CD4-positive, alpha-beta T cell treated with Interleukin-12 subunit alpha and Interleukin-12 subunit beta, for 1 hour (primary cell): ENCODE measurements at places on chromosomes 3 and 15.

GRCh38 chr15:90552162-90552928 lies 22.6 kb downstream of the CRTC3 start:
- DNase-seq, result no peak

DNA sequence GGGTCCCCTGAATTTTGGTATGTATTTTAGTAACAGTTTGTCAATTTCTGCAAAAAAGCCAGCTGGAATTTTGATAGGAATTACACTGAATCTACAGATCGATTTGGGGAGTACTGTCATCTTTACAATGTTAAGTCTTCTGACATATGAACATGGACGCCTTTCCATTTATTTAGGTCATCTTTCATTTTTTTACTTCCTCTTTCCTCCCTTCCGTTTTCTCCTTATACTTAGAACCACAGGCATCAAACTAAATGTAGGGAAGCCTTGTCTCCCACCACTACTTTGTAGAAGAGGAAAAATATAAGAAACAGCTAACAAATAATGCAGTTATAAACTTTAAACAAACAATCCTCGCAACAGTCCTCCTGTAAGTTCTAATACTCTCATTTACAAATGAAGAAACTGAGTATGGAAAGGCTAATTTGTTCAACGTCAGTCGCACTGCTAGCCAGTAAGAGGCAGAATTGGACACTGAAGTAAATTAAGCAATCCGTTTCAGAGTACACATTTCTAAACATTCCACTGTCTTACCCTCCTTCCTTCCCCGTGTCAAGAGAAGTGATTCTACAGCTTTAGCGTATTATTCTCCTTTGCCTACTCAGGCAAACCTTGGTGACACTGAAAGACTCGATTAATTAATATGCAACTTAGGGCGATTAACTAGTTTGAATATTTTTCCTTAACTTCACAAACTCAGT lies 25.6 kb downstream of the RHOA start:
- no peak for DNase-seq

DNA sequence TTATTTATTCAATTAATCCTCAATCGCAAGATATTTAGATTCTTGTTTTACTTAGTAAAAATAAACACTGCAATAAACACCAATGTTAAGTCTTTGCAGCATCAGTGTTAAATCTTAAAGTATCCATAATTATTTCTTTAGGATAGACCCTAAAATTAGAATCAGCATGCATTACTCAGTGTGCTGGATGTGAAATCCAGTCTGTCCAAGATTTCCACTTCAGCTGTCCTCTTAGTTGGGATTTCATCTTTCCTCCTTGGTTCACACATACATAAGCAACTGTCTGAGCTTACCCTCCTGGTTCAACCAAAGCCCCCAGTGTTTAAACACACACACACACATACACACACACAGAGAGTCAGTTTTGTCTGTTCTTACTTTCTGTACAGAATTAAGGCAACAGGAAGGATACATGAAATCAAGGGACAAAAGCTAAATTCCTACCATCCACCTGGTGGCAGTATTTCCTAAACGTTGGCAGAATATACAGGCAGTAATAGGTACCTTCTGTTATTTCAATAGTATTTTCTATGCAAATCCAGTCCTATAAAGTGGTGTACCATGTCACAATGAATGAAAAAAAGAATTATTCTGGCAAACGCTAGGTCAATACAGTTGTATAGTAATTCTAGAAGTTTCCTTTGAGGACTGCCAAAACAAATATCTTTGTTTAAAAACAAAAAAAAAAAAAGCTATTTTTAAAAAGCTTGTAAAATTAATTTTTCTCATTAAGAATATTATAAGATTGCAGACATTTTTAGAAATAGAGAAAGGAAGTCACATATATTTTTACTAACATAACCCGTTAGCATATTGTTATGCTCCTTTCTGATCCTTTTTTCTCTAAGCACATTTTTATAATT lies 27.3 kb upstream of the DMXL2 start:
- peak; percentile 77 for DNase-seq

DNA sequence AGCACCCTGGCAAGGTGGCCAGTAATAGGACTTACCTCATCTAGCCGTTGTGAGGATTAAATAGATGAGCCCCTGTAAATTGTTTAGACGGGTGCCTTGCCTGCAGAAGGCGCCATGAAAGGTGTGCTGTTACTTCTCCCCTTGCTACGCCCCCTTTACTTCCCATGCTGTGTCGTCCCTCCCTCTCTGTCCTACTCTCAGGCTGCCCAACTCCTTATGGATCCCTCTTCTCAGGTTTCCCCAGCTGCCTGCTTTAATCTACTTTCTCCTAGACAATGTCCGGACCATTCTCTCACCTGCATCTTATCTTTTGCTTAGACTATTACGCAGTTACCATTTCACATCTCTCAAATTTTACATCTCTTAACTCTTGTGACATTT lies 1.7 kb upstream of the FBXW12 start:
- DNase-seq, result no peak

GRCh38 chr15:90362936-90363212 lies 10.8 kb downstream of the ZNF774 start:
- DNase-seq, result no peak

GRCh38 chr3:189286188-189286587 lies 114.4 kb downstream of the TPRG1 start:
- DNase-seq, result no peak

- DNase-seq, result no peak
Observed at GRCh38 chr15:74726774-74727164, 1.4 kb upstream of the CYP1A1 start.

DNA sequence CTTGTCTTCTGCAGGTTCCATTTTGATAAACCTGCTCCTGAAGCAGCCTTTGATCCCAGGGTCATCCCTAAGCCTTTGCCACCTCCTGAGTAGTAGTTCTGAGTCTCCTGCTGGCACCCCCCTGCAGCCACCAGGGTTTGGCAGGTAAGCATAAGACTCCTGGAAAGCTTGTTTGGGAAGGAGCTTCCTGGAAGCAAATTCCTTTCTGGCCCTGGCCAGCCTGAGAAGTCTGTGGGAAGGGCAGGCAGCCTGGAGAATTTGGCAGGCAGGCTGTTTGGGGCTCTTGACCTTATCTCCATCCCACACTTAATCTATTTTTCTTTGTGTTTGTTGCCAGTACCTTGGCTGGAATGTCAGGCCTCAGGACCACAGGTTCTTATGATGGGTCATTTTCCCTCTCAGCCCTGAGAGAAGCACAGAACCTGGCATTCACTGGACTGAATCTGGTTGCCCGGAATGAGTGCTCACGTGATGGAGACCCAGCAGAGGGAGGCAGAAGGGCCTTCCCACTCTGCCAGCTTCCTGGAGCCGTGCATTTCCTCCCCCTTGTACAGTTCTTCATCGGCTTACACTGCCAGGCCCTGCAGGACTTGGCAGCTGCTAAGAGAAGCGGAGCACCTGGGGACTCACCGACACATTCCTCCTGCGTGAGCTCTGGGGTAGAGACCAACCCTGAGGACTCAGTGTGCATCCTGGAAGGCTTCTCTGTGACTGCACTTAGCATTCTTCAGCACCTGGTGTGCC lies 13.4 kb downstream of the ATRIP start:
- no peak for DNase-seq

DNA sequence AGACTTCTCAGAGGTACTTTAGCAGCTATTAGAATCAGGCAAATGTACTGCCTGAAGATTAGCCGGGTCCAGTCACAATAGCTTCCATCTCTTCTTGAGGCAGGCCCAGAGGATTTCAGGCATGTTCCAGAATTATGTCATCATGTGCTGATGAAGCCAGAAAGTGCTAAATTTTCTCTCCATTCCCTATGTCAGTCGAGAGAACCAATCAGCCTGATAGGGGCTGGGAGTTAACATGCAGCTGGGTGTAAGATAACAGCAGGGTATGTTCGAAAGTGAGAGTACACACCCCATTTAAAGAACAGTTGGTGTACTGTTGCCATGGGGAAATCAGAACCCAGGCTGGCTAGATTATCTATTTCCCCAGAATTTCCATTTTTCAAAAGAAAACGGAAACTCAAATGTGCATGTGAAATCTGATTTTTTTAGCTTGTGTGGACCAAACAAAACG lies 48.7 kb downstream of the MYH15 start:
- DNase-seq, result no peak

- no peak for DNase-seq
Observed at GRCh38 chr15:34213690-34214089, 3.8 kb upstream of the KATNBL1 start.

GRCh38 chr15:40102897-40103858 lies 5.5 kb downstream of the BMF start:
- no peak for DNase-seq
